ENCODE measurements at places on chromosomes 2 and 18.

GRCh38 chr2:28129955-28130695, 239.6 kb downstream of the BABAM2 start:
- DNase-seq = no peak

GRCh38 chr2:102735416-102736109, 26.3 kb upstream of the TMEM182 start:
- DNase-seq = no peak

- no peak for DNase-seq
These were observed 533.4 kb downstream of the ERBB4 start for GRCh38 chr2:212005085-212005671.

DNA sequence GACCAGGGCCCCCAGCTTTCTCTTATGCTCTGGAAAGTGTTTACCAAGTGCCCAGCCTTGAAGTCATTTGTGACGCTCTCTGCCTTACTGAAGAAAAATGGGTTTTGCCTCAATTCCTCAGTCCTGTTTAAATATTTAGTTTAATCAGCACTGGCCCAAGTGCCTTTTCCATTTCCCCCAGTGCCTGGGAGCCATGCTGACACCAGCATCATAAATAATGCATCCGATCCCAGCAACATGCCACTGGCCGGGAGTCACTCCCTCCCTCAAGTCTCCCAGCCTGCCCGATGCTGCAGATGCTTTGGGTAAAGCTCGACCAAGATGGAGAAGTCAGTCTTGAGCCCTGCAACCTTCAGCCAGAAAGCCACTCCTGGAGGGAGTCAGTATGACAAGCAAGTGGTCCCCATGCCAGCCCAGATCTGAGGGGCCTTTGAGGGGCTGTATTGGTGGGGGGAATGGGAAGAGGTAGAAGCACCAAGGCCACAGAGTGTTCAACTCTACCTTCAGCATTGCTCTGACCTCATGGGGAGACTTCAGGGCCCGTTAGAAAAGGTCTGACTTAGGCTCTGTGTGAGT, 12.0 kb upstream of the MTA3 start:
- DNase-seq = no peak

DNA sequence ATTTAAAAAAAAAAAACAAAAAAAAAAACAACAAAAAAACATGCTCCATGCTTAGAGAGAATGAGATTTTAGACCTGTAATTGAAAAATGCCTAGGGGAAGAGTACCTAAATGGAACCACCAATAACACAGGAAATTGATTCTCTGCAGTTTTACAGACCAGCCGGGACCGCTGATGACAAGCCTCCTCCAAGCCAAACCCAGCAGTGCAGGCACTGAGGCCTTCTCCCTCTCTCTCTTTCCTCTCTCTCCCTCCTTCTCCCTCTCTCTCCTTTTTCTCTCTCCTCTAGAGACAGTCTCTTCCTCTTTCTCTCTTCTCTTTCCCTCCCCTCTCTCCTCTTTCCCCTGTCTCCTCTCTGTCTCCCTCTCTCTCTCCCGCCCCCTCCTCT, 228.8 kb upstream of the COPS8 start:
- no peak for DNase-seq

DNA sequence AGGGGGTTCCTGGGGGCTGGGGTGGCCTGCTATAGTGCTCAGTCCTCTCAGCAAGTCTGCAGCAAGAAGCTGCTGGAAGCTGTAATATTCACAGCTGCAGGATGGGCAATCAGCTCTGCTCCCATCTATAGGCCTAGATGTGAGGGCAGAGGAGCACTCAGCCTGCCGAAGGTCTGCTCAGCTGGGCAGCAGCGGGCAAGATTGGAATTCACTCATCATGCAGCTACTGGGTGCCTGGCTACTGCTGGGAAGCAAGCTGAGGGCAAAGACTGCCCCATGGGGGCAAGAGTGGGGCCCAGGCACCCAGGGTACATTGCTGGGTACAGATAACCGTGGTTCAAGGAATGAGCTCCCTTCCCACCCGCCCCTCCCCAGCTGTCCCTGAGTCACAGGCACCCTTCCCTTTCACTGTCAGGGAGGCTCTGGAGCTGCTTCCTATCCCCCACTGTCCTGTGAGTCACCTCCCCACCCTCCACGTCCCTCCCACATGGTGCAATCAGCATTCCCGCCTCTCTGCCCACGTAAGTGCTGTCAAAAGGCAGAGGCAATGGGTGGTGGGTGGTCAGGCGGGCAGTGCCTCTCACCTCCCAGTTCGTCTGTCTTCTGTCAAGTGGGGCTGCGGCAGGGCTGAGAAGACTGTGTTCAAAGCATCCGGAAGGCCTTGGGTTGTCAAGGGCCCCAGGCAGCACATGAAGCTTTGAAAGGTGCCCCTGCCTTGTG, 169.2 kb downstream of the TRIM43 start:
- no peak for DNase-seq

- peak; percentile 77 for DNase-seq
These were observed 44.8 kb downstream of the SETBP1 start for GRCh38 chr18:44725300-44726058.

DNA sequence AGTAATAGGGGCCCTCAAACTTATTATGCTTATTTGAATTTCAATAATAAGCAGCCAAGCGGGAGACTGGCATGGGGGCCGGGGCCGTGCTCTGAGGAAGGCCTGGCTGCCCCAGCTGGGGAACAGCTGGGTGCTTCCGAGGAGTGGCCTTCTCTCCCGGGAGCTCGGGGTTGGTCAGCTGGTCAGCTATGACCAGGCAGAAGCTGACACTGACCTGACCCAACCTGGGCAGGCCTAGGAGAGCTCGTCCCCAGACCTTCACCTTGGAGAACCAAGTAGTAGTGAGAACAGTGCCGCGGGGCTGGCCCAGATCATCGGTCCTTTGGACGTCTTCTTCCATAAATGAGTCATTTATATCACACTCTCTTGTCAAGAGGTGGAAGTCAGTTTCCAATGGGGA, 36.1 kb downstream of the RRM2 start:
- no peak for DNase-seq

GRCh38 chr18:48957136-48957535, 6.4 kb upstream of the SMAD7 start:
- no peak for DNase-seq

- DNase-seq = no peak
These were observed 123.5 kb upstream of the FOSL2 start for GRCh38 chr2:28269019-28269784.

- DNase-seq = no peak
These were observed 14.4 kb upstream of the CCL20 start for GRCh38 chr2:227799202-227799601.

- no peak for DNase-seq
These were observed 7.0 kb upstream of the SP3 start for GRCh38 chr2:173972165-173972564.

DNA sequence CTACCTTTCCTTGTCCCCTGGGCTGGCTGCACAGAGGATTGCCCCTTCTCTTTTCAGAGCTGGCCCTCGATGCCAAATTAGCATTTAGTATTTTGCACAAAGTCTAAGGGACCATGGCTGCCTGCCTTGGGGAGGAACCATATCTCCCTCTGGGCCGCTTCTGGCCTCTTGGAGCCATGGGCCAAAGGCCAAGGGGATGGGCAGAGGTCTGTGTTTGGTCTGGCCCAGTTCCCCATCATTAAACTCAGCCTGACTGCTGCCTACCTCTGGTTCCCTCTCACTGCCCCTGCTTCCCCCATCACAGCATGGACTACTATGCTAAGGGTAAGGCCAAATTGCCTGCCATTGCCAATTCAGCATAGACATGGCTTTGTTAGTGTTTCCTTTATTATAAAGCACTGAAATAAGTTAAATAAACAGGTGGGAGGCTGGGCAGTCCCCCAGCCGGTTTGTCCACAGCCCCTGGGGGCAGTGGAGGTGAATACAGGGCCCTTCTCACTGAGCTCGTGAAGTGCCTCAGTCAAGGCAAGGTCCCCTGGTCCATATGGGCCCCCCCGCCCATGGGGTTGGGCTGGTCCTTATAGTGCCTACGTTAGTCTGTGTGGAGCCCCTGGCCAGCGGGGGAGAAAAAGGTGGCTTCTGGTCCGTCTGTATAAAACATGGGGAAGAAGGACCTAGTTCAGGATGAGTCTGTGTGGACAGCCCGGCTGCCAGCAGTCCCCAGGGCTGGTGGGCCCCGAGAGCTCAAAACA, 3.5 kb downstream of the ZNF513 start:
- no peak for DNase-seq

DNA sequence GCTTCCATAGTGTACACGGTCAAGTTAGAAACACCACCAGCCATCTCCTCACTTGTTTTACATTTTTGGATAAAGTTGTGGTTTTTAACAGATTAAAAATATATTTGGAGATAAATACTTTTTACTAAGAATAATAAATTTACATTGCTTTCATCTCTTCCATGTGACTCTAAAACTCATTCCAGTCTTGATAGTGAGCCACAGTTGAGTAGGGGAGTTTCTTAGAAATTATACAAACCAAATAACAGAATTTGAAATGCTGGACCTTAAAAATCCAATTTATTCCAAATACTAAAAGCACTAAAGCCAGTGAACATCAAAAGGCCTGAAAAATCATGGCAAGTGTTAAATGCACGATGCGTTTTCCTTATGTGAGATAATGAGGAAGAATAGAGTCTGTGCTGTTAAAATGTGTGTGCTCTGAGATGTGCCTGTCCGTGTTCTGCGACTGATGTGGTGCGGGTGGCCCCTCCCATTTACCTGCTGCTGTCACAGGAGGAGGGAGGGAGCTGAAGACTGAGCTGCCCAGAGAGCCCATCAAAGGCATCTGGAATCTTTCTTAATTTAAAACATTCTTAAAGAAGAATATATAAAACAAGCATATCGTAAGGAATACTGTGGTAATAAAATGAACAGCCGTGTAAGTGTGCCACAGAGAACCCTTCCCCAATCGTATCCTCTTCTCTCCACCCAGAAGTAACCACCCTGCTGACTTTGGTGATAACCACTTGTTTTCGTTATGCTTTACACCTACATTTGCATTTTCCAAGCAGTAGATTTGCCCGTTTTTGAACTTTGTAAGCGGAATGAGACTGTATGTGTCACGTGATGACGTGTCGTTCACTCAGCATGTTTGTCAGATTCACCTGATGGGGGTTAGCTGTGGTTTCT, 57.0 kb upstream of the TXNDC2 start:
- no peak for DNase-seq

DNA sequence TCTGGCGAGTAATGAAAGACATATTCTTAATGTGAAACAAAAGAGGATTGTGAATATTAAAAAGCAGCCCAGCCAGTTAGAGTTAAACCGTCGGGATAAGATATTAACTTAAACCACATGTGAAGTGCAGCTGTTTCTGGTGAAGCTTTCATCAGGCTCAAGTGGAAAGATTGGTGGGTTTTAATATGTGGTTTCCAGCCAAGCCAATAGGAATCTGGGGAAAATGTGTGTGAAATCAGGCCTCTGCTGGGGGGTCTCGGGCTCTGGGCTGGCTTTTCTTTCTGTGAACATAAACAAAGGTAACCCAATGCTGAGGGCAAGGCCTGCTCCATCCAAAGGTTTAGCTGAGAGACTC, 279.6 kb downstream of the SLC4A3 start:
- DNase-seq = no peak

- no peak for DNase-seq
These were observed 313.2 kb downstream of the SATB2 start for GRCh38 chr2:199144546-199144945.

- DNase-seq = no peak
These were observed 38.9 kb downstream of the GAREM1 start for GRCh38 chr18:32431753-32432152.

DNA sequence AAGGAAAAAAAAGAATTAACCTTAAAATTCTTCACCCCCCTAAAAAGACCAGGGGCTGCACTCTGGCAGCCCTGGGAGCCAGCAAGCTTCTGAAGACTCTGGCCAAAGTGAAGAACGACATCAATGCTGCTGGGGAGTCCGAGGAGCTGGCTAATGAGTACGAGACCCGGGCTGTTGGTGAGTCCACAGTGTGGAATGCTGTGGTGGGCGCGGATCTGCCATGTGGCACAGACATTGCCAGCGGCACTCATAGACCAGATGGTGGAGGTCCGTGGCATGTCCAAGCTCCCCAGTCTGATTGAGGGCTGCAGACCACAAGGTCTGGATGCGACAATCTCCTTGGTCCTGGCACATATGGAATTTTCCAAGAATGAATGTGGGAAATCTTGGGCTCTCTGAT, 47.4 kb downstream of the TRPM8 start:
- no peak for DNase-seq

- DNase-seq = no peak
These were observed 110.3 kb upstream of the TTN start for GRCh38 chr2:178917555-178917954.

DNA sequence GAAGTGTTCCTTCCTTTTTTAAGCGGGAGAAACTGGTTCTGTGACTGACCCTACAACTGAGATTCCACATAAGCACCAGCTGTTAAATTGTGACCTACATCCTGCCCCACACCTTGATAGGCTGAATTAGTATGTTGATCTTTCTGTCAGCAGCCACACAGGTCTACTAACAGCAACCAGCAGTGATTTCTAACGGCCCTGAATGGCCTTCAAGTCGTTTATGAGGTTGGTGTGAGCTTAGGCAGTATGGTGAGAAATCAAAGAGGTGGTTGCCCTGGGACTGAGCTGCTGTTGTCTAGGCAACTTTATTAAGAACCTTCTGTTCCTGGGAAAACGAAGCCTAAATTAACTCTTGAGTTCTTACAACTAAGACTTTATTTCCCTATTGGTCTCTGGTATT, 197.2 kb upstream of the FSHR start:
- no peak for DNase-seq

- DNase-seq = no peak
These were observed 62.8 kb upstream of the DTNA start for GRCh38 chr18:34647251-34647650.

DNA sequence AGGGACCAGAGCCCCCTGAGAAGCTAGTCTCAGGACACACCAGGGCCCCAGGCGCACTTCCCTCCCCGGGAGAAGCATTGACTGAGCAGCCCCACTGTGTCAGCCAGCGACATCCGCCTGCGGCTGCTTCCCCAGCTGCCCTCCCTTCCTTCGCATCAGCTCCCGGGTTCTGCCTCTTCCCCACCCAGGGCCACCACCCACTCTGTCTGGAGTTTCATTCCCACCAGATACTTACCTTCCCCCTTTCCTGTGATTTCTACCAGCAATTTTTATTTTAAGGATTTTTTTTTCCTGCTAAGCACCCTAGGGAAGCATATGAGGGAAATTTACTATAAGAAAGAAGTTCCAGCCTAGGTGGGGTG, 99.2 kb downstream of the SMAD7 start:
- DNase-seq = no peak

GRCh38 chr2:101781326-101781725, 83.8 kb downstream of the MAP4K4 start:
- no peak for DNase-seq

Measured in CD4-positive, alpha-beta T cell treated with Interleukin-17A for 1 hour (primary cell).